H4 (cell line): ENCODE measurements at places on chromosomes 3 and 15.

- no peak for DNase-seq
Observed at GRCh38 chr3:25474052-25474451, 46.0 kb downstream of the RARB start.

- no peak for DNase-seq
Observed at GRCh38 chr3:156424758-156425157, 130.2 kb downstream of the SSR3 start.

- DNase-seq, result no peak
Observed at GRCh38 chr3:53503195-53503594, 8.8 kb downstream of the CACNA1D start.

GRCh38 chr3:94127115-94127514, 64.3 kb downstream of the NSUN3 start:
- DNase-seq, result no peak

DNA sequence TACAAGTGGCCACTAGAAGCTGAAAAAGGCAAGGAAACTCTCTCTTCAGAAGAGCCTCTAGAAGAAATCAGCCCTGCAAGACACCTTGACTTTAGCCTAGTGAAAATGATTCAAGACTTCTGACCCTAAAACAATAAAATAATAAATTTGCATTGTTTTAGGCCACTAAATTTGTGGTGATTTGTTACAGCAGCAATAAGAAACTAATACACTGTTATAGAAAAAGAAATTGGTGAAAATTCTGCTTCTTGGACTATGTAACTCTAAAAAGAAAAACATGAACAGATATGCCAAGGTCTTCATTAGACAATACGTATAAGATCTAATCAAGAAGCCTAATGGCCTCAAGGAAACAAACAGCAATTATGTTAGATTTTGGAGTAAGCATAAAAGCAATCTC, 36.1 kb downstream of the EXD1 start:
- DNase-seq, result no peak

DNA sequence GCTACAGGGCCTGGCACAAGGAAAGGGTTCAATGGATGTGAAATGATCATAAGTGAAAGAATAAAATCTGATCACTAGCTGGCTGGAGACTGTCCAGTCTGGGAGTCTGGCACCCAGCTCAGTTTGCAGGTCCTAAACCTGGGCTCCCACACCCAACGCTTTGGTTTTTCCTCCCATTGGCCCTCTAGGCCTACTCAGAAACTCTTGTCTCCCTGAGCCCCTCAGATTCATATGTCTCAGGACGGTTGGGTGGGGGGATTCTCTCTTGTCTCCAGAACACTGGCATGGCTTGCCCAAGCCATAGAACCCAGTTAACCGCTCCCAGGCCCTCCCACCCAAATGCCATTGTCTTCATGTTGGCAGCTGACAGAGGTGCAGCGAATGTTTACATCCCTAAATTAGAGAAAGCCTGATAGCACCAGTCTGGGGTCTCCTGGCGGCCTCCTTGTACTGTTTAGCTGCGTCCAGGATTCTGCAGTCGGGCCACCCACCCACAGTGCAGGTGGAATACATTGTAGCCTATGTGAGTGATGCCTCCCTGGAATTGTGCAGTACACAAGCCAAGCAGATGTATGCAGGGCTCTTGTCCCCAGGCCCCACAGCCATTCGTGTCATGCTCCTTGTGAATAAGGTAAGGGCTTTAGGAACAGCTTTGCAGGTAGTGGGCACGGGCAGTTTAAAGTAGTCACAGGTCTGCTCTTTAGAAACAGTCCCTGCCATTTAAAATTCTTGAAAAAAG, 266.3 kb downstream of the XXYLT1 start:
- no peak for DNase-seq

DNA sequence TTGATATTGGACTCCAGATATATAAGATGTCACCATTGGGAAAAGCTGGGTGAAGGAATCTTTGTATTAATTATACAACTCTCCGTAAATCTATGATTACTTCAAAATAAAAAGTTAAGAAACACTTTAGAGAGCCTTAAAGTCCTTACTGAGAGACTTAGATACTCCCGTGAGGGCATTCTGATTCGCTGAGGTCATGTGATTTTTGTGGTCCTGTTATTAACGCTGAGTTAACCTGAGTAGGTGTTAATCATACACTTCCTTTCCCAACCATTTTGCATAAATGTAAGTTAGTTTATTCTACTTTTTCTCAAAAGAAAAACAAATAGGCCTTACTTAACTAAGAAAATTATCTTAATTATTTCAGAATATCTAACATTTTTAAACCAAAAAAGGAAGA, 67.1 kb upstream of the LMOD3 start:
- no peak for DNase-seq

GRCh38 chr3:134344560-134344959, 29.7 kb downstream of the AMOTL2 start:
- no peak for DNase-seq

- peak; percentile 5 for DNase-seq
Observed at GRCh38 chr3:30607032-30607833, 832 bp downstream of the TGFBR2 start.

DNA sequence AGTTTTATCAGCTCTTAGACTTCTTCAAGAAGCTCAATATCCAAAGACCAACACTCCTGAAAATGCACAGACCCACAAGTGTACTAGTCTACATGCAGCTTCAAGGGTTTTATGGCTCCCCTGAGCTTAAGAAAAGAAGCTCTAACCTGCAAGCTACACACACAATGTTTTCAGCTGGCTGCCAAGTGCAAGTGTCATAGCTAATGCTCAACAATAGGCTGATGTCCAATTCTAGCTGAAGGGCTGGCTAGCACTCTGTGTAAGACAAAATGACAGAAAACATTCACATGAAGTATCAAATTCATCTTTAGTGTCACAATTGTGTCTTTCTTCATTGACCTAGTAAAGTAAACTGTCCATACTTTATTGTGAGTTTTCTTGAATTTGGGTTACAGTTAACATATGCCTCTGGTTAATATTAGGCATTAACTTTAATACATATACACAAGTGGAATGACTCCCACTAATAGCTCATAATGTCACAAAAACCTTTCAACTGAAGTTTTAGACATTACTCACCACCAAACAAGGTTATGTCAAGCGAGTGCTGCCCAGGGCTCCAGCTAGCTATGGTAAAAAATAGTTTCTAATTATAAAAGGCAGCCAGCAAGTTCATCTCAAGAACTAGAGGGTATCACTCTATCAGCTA, 15.1 kb downstream of the ABI3BP start:
- DNase-seq, result no peak

DNA sequence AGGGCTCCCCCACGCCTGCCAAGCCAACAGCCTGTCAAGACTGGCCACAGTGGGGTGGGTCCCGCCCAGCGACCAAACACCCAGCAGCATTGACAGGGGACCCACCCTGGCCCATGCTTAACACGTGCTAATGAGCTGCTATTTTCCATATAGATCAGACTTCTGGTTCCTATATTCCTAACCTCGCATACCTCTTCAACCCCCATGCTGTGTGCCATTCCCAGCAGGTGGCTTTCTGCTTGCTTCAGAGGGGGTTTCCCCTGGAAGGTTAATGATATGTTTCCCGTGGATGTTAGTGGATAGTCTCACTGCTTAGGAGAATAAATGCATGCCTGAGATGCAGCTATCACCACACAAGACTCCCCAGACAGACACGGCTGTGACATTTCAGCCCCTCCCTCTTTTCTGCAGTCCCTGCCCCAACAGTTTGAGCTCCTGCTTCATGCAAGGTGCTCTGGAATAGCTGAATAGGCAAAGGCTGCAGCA, 37.9 kb upstream of the MGLL start:
- DNase-seq, result no peak

GRCh38 chr3:152278756-152279427, 10.2 kb downstream of the MBNL1 start:
- no peak for DNase-seq

DNA sequence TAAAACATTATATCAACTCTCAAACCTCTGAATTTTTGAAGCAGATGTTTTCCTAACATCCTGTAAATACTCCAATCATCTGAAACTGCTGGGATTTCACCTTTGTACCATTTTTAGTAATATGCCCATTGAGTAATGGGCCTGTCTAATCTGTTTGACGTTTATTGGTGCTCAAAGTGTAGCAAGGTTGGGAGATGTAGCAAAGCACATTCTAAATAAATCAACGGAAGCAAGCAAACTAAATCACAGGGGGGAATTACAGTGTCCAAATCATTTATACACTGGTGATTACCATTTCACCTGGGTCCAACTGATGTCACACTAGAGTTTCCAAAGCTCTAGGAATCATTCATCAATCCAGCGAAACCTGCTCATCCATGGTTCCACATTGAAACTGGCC, 518.7 kb upstream of the TBL1XR1 start:
- DNase-seq, result no peak

DNA sequence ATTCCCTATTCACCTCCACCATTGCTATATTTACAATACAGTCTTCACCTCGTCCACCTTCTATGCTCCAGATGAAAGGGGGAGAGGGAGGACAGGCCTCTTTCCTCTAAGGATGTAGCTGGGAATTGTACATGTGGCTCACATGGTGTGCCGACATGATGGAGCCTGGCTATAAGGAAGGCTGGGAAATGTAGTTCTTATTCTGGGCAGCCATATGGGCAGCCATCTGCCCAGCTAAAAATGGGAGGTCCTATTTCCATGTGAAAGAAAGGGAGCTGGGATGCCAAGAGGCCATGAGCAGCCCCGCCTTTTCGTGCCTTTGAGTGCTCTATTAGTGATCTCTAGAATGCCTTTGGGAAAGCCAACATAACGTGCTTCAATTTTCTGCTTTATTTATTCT, 27.1 kb upstream of the MGLL start:
- no peak for DNase-seq

DNA sequence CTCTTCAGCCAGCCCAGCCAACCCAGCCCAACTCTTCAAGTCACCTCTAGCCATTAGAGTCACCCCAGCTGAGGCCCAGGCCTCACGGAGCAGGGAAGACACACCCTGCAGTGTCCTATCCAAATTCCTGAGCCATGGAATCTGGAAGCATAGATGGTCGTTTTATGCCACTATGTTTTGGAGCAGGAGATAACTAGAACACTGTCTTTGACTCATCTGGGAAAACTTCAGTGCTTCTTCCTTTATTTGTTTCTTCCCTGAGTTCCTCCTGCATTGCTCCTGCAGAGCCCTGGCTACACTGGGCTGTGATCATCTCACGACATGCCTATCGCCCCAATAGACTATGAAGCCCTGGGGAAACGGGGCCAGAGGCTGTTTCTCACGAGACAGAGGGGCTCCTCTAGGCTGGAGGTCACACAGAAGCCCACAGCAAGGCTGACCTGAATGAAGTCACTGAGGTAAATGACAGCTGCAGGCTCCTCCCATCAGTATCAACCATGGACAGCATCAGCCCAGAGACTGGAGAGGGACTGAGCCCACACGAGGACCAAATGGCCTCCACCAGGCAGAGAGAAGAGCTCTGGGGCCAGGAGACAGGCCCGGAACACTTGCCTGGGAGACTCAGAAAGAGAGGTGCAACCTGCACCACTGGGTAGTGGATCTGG, 22.7 kb downstream of the CRABP1 start:
- DNase-seq, result no peak

DNA sequence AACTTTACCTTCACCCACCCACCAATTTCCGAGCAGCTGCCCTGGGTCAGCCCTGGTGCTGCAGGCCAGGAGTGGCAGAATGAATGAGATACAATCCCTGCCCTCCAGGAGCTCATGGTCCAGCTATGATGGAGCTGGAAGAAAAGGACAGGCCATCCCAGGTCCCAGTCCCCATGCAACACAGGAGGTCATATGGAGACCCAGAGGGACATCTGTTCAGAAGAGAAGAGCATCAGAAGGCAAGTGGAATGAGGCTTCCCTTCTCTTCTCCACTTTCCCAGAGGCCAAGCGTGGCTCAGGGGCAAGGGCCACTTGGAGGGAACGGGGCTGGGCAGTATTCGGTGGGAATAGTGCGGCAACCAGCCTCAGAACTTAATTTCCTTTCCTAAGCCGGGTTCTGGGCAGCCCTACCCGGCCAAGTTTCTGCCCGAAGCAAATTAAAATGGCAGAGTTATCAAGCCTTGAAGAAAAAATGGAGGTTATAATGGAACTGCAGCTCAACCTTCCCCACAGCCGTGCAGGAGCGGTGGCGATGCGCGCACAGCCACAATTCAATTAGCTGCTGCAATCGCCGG, 35.9 kb downstream of the TLE3 start:
- DNase-seq, result no peak

- DNase-seq, result no peak
Observed at GRCh38 chr3:51390246-51391074, 625 bp upstream of the RBM15B start.

- DNase-seq, result no peak
Observed at GRCh38 chr3:127734181-127734720, 61.5 kb downstream of the ABTB1 start.

GRCh38 chr3:71001303-71001830, 582.2 kb downstream of the FOXP1 start:
- no peak for DNase-seq

- DNase-seq, result no peak
Observed at GRCh38 chr3:108320746-108321350, 24.5 kb downstream of the HHLA2 start.

DNA sequence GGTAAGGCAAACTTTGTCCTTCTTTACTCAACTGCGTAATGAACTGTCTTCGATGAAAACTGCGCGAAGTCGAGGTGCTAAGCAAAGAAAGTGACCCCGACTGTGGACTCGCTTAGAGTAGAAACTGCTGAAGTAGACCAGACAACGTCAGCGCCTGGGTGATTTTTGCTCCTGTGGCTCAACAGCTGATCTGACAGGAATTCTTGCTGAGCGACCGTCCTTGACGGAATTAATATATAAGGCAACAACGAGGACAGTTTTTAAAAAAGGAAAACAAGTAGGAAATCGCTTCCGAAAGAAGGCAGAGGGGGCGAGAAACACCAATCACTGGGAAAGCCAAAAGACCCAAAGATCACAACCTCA, 541 bp downstream of the RPS27L start:
- DNase-seq, result no peak

GRCh38 chr15:85785887-85786780, 8.6 kb downstream of the KLHL25 start:
- DNase-seq, result peak; percentile 68

GRCh38 chr15:50077651-50078050, 41.4 kb downstream of the ATP8B4 start:
- DNase-seq, result no peak

- DNase-seq, result no peak
Observed at GRCh38 chr15:72516777-72517176, 42.6 kb downstream of the ARIH1 start.

- DNase-seq, result no peak
Observed at GRCh38 chr3:176848431-176849214, 348.7 kb downstream of the TBL1XR1 start.

DNA sequence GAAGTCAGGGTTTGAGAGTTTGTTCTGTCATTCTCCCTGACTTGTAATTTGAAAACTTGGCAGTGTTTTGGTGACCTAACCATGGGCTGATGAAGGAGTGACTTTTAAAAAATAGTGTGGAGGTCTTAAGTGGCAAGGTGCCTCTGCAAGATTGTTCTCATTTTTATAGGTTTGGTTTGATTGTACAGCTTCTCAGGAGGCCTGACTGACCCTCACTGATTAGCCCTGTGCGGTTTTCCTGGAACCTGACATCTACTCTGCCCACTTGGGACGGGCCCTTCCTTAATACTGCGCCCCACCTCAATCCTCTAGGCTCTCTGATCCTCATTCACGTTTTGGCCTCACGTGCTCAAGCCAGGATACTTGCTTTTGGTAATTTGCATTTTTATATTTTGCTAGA, 2.8 kb downstream of the UBE2E1 start:
- DNase-seq, result no peak
